Stimulated activated CD8-positive, alpha-beta memory T cell treated with anti-CD3 and anti-CD28 coated beads, Interleukin-4, amount 100 ng/mL, for 1 hour (primary cell): ENCODE measurements at places on chromosomes 7 and 10.

- DNase-seq = no peak
Observed at GRCh38 chr10:61163403-61163802, 219.4 kb upstream of the RHOBTB1 start.

GRCh38 chr7:99693427-99694200 is 13.8 kb upstream of the CYP3A5 start:
- no peak for DNase-seq

- DNase-seq = no peak
Observed at GRCh38 chr10:111246814-111247452, 170.1 kb downstream of the ADRA2A start.

DNA sequence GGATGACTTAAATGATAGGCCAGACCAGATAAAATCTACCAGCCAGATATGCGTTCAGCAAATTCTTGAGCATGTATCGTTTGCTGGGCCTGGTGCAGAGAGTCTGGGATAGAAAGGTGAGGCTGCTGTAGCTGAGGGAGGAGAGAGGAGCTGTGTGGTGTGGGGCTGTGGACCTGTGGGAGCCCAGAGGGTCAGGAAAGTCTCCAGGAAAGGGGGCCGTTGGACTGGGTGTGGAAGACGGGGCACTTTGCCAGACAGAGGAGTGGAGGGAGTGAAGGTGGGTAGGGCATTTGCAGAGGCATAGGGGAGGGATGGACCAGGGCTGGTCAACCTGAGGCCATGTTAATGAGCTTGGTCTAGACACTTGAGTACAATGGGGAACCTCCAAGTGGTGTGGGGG is 124.7 kb upstream of the UNC5B start:
- no peak for DNase-seq

DNA sequence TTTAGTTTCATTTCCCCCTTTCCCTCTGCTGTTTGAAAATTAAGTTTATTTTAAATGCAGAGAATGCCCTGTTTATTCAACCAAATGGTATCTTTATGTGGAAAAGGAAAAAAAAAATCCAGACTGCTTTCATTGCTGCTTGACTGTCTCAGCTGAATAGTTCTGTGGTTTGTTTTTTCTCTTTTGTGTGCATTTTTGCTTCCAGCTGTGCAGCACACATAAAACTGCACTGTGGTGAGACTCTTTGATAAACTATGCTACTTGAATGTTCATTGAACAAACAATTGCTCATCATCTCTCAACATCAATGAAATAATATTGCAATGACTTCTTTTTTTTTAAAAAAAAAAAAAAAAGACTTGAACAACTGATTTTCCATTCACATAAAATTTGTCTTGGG is 78.6 kb upstream of the GLI3 start:
- no peak for DNase-seq

GRCh38 chr7:42227936-42228591 is 8.9 kb downstream of the GLI3 start:
- no peak for DNase-seq

DNA sequence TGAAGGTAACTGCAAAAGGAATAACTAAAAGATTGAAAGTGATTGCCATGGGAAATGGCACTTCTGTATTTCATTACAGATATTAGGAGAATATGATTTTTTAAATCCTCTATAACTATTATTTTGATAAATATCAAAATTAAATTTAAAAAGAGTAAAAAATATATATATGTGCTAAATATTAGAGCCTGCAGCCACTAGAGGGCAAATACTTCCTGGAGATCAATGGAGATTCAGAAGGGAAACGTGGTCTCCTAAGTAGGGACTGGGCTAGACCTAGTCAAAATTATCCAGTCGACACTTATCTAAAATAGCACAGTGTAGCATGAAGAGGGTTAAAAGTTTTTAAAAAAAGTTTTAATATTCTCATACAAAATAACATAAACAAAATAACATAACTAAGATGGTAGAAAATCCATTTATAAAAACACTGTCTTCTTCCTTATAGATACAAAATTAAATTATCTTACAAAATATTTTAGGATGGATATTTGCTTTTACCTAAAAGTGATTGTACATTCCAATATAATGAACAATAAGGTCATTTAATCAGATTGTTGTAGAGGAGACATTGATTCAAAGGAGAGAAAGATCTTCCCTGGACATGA is 434.3 kb downstream of the MDFIC start:
- DNase-seq = no peak

DNA sequence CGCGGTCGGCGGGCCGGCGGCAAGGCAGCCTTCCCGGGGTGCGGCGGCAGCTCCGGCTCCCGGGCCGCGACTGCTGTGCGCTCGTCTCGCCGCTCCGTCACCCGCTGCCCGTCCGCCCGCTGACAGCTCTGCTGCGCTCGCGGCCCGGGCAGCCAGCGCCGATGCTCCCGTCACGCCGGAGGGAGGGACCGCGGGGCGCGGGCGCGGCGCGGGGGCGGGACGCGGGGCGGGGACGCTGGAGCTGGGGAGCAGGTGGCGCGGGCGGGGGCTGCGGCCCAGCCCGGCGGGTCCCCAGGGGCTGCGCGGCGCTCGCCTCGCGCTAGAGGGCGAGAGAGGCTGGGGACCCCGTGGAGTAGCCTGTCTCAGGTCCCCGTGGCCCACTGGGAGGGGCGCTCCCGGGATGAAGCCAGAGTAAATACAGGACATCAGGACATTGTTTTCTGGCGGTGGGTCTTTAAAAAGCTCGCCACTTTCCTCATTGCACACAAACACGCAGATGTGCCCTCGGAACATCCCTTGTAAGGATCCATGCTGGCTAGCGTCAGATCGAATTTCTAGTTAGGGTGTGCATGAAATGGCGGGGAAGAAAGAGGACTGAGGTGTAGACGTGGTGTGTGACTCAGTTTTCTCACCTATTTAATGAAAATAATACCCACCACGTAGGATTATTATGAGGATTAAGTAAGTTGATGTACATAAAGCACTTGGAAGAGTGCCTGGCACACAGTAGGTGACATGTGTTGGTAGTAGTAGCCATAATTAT is at the start of gene ELAPOR2:
Gene ELAPOR2 (minus strand): TSS at position 130 of the 763 bp plus-strand sequence. CDS start 141 bp downstream, outside the sequence.
- peak; percentile 65 for DNase-seq

- no peak for DNase-seq
Observed at GRCh38 chr10:123621916-123622315, 44.2 kb upstream of the GPR26 start.

GRCh38 chr10:52875336-52875735 is 102.8 kb upstream of the MBL2 start:
- no peak for DNase-seq

- DNase-seq = no peak
Observed at GRCh38 chr7:159116581-159117339, 27.9 kb downstream of the VIPR2 start.

GRCh38 chr10:30073045-30073766 is 13.8 kb upstream of the JCAD start:
- no peak for DNase-seq

GRCh38 chr7:32611201-32612099 is 116.2 kb downstream of the AVL9 start:
- DNase-seq = no peak

DNA sequence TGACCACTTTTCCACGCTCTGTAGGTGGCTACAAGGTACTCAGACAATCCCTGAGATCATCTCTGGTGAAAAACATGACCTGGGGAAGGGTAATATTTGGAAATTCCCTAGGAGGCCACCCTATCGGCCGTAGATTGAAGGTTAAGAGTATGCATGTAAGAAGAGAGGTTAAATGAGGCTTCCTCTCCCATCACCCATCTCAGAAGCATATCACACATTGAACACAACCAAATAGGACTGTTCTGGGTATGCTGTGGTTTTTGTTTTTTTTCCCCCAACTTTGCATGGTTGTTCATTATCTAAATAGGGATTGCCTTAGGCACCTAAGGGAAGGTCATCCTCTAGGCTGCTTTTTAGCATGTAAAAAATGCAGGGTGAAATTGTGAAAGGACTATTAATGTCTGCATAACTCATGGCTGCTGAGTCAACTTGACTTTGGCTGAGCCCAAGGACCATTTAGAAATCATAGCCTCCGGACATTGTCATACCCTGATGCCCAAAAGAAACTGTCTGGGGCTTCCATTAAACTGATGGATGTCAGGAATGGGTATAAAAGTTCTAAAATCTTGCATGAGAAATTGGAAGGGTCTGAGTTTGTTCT is 24.7 kb upstream of the ST8SIA6 start:
- no peak for DNase-seq

DNA sequence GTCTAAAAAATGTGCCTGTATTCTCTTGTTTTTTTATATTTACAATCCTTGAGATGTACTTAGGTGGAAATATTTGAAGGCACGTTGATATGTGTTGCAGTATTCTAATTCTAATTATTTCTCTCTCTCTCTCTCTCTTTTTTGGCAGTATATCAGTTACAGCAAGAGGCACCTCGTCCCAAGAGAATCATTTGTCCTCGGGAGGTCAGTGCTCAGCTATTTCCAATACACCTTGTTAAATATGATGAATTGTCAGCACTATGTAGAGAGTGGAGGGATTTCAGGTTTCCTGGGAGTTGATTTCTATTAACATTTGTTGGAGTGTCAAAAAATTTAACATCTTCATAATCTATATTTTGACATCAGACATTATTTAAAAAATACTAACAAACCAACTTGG is 173.2 kb downstream of the CHN2 start:
- DNase-seq = no peak

DNA sequence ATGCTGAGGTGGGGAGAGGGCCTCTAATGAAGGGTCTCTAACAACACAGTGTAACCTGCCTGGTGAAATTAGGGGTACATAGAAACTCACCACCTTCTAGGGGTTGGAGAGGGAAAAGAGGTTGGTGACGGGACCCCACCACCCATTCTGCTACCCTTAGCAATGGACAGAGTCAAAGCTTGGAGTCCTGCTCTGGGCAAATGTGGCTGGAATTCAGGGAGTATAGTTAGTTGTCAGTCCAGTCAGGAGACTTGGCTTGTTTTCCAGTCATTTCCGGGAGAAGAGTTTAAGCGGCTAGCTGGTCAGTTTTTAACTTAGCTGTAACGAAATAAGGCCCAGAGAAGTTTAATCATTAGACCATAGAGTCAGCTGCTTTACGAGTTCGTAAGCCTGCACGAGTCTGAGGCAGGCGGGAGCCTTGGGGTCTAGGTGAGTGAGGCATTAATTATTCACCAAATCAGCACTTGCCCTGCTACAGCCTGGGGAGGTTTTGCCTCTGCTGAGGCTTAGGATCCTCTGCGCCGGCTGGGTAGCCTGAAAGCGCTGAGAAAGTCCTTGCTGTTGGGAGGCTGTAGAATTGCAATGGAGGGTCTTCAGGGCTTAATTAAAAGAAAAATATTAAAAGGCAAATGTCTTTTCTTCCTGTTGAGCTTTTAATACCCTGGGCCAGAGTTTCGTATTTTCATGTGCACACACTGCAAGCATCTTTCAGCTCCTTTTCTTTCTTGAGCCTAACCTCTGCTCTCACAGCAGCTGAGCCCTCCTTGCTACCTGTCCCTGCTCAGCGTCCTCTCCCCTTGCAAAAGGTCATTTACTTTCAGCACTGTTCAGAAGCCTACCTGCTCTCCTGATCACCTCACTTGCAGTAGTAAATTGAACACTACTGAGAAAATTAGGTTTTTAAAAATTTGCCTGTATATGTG is 1.5 kb upstream of the LAMB1 start:
- no peak for DNase-seq

DNA sequence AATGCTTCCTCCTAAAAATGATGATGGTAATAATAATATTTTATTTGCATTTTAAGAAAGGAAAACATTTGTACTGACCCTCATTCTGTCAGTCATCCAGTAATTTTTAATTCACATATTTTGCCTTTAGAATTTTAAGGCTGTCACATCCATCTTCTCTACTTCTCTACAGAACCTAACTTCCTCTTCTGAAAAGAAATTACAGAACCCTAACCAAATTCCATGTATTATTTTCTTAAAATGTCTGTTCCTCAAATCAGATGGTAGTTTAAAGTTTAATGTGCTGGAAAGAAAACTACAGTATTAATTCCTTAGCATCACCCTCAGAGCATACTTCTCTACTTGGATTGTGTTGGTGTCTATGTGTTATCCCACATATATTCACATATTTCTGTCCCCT is 9.0 kb downstream of the PIK3CG start:
- no peak for DNase-seq

GRCh38 chr7:66355756-66356155 is 150.6 kb downstream of the TPST1 start:
- DNase-seq = no peak

DNA sequence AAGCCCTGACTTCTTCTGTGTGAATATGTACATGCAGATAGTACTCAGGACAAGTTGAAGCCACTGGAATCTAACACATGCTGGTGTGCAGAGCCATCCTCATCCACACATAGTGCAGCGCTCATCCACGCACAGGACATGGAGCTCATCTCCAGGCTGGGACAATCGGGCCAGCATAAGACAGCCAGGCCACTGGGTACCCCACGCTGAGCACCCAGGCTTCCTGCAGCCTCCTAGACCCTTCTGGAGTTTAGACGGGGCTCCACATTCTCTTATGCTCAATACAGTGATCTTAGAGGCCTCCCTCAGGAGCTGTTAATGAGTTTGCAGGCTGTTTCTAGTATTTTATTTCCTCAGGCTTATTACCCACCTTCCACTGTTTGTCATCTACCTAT is 238.9 kb downstream of the TNS3 start:
- no peak for DNase-seq

- no peak for DNase-seq
Observed at GRCh38 chr7:95011995-95012394, 104.6 kb downstream of the PPP1R9A start.

DNA sequence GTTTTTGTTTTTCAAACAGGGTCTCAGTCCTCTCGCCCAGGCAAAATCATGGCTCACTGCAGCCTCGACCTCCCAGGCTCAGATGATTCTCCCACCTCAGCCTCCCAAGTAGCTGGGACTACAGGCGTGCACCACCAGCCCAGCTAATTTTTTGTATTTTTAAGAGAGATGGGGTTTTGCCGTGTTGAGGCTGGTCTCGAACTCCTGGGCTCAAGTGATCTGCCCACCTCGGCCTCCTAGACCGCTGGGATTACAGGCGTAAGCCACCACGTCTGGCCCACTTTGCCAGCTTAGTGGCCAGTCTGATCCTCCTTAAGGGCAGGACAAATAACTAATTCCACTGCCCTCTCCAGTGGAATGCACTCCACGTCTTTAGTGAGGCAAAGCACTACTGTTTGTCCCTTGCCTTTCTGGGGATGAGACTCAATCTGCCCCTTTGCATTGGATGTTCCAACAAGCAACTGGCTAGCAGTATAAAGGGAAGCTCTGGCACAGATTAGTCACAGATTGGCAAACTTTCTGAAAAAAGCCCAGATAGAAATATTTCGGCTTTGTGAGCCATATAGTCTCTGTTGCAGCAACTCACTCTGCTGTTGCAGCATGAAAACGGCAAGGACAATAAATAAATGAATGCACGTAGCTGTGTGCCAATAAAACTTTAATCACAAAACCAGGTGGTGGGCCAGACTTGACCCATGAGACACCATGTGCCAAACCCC is 143.8 kb upstream of the RHEB start:
- DNase-seq = no peak

GRCh38 chr10:105855791-105856190 is 1214.7 kb downstream of the SORCS3 start:
- no peak for DNase-seq
